ENCODE measurements at places on chromosomes 2 and 18. TPM values are rescaled to one million over a fixed set of nuclear protein-coding genes. Genes with fewer than 3 reads are reported as not detected.

RESP18 gene
- not detected for total RNA-seq

AAMP gene
- total RNA-seq: 97.7 TPM

GRCh38 chr18:74996055-74996454, 212.9 kb downstream of the PTGR3 start:
- DNase-seq: no peak

DNA sequence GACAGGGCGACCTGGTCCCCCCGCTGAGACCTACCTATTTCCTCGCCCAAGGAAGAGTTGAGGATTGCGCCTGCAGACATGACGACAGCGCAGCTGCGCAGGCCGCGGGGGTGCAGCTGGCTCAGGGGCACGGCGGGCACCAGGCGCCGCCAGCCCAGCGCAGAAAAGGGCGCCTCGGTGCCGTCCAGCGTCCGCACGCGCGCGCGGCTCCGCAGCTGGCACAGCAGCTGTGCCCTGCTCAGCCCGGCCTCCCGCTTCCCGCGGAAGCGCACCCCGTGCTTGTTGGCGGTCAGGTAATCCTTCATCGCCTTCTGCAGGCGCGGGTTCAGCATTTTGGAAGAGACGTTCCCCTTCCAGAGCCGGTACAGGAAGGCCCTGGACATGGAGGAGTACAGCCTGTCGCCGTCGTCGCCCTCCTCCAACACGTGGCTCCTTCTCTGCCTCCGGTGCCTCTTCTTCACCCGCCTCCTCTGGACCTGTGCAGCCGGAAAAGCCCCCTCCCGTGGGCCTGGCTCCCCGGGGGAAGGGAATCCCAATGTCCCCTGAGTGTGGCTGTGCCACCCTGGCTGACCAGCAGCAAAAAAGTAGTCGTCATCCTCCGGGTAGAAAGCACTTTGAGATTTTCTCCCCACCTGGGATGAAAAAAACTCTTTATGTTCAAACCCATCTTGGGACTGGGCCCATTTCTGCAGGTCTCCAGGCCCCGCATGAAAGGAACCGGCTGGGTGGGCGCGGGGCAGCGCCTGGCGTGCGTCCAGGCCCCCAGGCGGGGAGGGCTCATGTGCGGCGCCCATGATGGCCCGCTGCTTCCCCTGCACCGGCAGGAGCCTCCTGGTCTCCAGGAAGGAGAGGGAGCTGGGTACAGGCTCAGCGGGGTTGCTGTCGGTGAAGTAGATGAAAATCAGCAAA, 42.7 kb downstream of the ST6GAL2 start:
- no peak for DNase-seq

- no peak for DNase-seq
Observed at GRCh38 chr2:238696331-238696730, 151.6 kb upstream of the TWIST2 start.

DOCK10 gene
- total RNA-seq: 15.1 TPM

- DNase-seq: no peak
Observed at GRCh38 chr2:44926957-44927356, 14.5 kb upstream of the SIX3 start.

DNA sequence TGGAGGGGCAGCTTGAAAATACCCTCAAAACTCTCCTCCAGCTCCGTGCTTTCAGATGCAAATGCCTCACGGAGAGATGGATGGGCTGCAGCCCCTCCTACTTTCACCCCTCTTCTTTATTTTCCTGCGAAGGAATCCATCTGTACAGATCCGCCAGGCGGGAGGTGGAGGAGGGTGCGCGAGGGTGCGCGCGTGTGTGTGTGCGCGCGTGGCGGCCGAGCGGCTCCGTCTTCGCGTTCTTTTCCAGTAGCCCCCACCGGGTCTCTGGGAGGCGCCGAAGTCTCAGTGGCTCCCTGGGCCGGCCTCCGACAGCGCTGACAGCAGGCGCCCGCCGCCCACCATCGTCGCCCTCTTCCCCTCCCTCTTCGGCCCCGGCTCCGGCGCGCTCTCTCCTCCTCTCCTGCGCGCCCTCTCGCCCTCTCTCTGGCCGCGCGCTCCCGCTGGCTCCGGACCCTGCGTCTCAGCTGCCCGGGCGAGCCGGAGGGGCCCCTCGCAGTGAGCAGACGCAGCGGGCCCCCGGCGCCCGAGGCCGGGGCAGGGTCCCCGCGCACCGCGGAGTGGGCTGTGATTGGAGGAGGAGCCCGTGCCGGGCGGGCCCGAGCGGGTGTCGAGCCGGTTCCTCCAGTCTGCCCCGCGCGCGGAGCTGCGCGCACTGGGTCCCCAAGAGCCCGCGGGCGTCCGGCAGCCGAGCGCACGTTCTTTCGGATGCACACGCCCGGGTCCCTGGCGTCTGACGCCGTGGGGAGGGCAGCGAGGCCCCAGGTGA, at the start of gene CDH7:
TSS of gene CDH7 (plus strand) at position 624 of the 766 bp plus-strand sequence. CDS start 11,831 bp downstream, outside the sequence.
- DNase-seq: no peak

SLC9A4 gene
- total RNA-seq: not detected

DNA sequence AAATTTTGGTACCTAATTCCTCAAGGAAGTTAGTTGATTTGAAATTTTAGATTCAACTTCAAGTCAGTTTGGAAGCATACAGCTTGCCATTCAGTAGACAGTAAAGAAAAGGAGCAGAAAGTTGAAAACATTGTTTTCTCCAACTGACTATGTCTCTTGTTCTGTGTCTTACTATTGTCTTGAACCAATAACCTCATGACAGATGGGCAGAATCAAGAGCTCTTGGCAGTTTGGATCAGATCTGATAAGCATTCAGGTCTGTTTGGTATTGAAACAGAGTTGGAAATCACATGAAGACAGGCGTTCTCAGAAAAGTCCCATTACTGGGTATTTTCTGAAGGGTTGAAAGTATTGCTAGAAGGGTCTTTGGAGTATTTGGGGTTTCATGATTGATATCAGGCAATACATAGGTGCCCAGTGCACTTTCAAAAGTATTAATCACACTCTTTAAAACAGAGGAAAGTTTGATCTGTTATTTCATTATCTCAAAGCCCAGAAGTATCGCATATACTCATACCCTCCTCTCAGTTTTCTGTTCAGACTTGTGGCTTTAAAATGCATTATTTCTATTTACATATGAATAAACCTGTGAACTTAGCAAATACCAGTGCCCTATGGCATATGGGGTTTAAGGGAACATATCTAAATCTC, 428.4 kb upstream of the ZEB2 start:
- DNase-seq: no peak

CFAP210 gene
- total RNA-seq: not detected

DNA sequence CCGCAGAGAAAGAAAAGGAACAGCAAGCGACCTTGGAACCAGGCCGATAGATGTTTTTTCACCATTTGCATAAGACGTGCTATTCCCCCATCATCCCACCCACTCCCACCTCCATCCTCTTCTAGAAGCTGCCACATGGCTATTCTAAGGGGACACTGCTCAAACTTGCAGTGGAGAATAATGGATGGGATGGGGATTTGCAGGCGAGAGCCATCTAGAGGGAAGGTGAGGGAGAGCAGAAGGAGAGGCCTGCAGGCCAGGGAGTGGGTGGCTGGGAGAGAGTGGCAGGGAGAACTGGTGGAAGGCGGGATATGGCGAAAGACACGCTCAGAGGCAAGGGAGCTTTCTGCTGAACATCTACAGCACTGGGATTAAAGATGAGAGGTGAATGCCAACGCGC, 84.9 kb downstream of the MAPK4 start:
- no peak for DNase-seq

TCF7L1 gene
- 6.8 TPM for total RNA-seq

SMYD1 gene
- not detected for total RNA-seq

SH3BP4 gene
- 62.5 TPM for total RNA-seq

DNA sequence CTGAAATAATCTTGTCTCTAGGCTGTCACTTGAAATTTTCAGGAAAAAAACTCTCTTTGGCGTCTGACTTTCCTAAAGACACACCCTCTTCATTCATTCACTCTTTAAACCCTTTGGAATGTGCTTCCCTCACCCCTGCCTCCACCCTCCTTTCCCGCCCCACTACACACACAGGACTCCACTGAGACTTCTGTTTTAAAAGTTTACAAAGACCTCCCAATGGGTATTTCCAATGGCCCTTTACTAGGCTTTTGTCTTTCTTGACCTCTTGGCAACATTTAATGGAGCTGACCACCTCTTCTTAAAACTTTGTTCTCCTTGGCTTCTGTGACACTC, 96.1 kb downstream of the RBMS1 start:
- DNase-seq: no peak

OTOS gene
- total RNA-seq: not detected

- DNase-seq: no peak
Observed at GRCh38 chr18:79401494-79402208, 5.9 kb downstream of the NFATC1 start.

GNLY gene
- total RNA-seq: not detected

GRCh38 chr2:28096421-28096820, 205.9 kb downstream of the BABAM2 start:
- no peak for DNase-seq

LYG2 gene
- total RNA-seq: not detected

DNA sequence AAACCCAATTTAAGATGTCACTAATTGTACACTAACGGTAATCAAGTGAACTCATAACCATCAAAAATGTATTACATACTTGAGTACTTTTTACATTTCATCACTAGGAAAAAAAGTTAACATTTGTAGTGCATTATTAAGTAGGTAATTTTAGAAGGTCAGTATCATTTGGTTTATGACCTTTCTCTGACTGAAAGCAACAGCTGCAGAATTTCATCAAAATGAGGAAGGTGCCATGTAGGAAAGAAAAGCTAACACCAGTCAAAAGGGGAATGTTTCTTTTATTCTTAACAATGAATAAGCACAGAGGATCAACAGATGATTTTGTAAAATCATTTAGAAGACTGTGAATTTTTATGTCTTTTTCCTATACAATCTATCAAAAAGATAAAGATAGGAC, 79.0 kb downstream of the PIGN start:
- DNase-seq: no peak

- DNase-seq: no peak
Observed at GRCh38 chr2:12755384-12755783, 38.6 kb downstream of the TRIB2 start.

DNA sequence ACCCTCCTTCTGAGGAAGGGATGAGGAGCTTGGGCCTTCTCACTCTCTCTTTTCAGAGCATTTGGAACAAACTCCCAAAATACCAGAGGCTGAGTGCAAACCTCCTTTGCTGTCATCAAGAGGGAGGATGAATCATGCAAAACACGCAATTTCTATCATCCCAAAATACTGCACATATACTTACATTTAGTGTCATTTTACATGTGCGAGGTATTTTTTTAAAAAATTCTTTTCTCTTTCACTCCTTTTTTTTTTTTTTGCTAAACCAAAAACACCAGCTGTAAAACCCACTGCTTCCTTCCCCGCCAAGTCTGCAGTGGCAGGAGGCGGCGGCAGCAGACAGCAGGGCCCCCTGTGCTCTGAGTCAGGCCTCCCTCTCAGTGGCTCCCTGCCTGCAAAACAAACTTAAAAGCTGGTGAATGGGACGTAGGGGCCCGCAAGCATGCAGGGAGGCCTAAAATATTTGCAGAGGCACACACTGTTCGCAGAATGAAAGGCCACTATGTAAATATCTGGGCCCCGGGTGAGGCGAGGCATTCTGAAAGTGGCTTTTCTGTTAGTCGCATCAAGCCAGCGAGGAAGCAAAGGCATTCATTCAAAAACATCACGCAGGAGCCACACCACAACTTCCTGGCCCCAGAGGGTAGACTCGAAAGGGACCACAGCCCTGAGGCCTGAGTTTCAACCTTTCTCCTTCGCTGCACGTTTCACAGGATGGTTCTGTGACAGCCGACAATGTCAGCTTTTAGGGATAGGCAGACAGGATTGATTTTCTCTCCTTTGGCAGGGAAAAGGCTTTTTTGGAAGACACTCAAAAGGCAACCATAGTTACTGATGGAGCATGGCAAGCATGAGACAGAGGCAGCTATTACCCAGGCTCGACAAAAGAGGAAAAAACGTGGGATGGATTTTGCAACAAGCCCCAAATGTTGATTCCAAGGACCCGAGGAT, 73.4 kb downstream of the ACTR2 start:
- DNase-seq: no peak

DNER gene
- 13.4 TPM for total RNA-seq

LCT gene
- not detected for total RNA-seq

- DNase-seq: no peak
Observed at GRCh38 chr2:141362311-141362710, 768.5 kb downstream of the LRP1B start.

DNA sequence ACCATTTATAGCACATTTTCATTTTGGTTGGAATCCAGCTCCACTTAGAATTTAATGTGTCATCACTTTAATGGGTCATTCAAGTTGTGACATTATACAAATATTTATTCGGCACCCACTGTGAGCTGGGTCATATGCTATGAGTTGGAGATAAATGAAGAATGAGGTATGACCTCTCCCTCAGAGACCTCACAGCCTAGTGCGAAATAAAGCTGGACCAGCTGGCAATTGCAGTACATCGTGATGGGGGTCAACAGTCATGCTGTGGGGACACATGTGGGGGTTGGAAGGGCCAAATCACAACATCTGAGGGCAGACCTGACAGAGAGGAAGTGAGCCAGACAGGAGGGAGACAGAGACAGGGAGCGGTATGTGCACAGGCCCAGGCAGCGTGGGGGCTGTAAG, 175.4 kb downstream of the MAIP1 start:
- no peak for DNase-seq

Data from glomerular endothelial cell (primary cell).